ENCODE measurements at places on chromosomes 7 and 10.

DNA sequence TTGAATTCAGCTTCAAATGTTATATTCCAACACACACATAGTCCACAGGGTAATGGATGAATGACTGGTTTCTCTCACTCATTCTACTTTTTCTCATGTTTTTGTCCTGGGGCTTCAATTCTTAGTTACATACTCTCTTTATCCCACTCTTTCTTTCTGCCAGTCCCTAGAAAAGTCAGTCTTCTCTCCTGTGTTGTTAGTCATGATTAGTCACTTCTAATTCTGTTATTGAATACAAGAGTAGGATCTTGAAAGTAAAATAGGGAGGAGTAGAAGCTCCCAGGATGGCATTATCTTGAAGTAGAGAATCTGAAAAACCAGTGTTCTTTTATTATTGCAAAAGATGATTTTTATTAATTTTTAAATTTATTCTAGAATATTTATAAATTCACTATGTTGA lies 45.5 kb upstream of the CALCR start:
- DNase-seq = no peak

DNA sequence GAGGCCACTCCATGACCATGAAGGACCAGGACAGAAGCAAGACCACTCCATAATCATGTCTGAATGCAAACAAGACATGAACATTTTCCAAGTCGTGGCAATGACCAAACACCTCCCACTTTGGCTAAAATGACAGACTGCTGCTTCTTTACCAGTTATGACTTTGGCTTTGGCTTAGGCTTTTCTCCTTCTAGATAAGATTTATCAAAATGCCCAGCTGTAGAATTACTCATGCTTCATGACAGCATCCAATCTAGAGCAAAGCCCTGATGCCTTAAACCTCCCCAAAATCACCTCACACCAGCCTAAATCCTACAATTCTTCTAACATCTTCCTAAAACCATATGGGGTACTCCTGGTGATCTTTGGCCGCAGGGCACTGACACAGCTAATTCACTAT lies 102.1 kb downstream of the VPS41 start:
- no peak for DNase-seq

DNA sequence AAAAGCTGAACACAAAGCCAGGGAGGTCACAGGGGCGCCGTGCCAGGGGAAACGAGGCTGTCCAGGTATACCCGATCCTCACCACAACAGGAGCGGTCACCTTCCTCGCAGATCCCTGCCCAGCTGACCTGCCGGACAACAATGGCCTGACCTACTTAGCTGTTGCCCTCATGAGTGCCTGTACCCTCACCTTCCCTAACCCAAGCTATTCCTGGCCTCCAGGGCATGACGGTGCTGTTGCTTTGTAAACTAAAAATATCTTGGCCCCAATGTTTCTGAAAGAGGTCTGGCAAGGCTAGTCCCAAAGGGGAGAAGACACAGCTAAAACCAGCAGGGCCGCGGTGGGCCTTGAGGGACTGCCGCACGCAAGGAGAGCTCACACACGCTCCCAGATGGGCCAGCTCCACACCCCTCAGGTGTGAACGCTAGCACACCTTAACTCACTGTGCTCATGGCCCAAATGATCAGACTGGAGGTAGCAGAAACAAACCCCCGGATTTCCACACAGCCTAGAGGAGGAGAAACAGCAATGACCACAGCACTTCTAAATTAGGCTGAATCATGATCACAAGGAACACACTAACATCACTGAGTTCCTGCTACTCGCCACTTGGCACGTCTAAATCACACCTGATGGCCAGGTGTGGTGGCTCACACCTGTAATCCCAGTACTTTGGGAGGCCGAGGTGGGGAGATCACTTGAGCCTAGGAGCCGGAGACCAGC lies 66.3 kb upstream of the CYTH3 start:
- no peak for DNase-seq

- no peak for DNase-seq
These were observed 252.7 kb upstream of the MBL2 start for GRCh38 chr10:53025172-53025711.

DNA sequence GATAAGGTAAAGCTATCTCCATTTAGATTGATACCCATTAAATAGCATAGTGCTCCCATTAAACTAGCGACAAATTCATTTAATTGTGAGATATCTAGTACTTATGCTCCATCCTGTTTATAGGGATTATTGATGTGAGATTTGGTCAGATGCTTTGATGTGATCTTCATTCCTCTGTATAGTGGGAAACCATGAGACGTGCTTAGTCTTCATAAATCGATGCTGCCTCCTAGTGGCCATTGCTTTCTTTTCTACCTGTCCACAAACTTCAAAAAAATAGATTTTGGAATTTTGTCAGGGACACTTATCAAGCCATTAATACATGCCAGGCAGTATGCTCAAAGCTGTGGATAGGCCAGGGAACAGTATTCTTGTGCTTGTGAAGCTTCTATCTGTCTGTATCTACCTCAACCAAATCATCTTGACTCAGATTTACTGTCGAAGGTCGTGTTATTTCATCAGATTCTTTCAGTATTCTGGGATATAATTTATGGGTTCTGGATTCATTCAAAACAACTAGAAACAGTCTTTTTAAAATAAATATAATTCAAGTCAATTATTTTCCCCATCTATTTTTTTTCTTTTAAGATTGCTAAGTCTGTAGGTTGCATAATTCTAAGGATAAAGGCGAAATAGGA lies 12.0 kb downstream of the LSM8 start:
- DNase-seq = peak; percentile 50

- no peak for DNase-seq
These were observed 37.6 kb downstream of the PRF1 start for GRCh38 chr10:70564901-70565351.

GRCh38 chr7:110534241-110534931 lies 556.5 kb upstream of the LRRN3 start:
- no peak for DNase-seq

- DNase-seq = no peak
These were observed 252.8 kb upstream of the GPR26 start for GRCh38 chr10:123413353-123413752.

DNA sequence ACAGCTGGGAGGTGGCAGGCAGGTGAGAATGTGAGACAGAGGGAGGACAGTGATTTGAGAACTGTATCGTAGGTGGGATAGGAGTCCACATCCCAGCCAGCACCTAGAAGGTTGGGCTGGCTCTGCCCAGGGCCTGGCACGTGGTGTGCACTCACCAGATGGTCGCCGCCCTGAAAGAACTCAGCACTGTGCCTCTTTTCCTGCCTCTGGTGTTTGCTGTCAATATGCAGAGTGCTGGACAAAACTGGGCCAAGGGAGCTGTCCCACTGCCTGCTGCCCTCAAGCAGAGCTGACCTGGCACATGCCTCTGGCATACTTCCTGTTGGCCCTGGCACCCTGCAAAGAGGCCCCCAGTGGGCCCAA lies 36.8 kb downstream of the CHST3 start:
- DNase-seq = no peak

DNA sequence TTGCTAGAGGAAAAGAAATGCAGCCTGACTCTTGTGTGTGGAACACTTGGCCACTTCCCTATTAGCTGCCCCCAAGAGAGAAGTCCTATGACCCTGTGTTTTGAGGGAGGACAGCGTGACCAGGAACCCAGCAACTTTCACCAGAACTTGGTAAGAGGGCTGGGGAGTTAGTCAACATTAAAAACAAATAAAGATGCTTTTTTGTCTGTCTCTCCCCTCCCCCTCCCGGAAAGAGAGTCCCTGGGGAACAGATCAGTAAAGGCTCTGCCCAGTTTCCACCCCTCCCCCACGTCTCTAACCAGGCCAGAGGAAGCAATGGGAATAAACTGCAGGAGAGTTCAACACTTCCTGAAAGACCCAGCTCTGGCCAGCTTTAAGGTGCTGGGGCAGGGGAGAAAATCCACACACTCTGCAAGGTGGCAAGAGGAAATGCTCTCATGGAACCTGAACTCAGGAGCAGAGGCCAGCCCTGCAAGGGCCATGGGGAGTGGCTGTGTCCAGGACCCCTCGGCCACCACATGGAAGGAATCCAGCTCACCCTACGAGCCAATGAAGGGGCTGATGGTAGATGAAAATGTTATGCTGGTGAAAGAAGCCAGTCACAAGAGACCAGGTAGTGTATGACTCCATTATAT lies 21.5 kb downstream of the SH3PXD2A start:
- no peak for DNase-seq

DNA sequence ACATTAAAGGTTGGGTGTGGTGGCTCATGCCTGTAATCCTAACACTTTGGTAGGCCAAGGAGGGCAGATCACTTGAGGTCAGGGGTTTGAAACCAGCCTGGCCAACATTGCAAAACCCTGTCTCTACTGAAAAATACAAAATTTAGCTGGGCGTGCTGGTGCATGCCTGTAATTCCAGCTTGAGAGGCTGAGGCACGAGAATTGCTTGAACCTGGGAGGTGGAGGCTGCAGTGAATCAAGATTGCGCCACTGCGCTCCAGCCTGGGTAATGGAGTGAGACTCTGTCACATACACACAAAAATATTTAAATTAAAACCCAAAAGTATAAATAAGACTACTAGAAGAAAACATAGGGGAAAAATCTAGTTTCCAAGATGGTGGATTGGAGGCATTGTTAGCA lies 41.9 kb upstream of the CDK13 start:
- no peak for DNase-seq

All from CD4-positive, alpha-beta T cell treated with Interleukin-6 at 100 ng/mL for 8 hours (primary cell).